Activated naive CD8-positive, alpha-beta T cell treated with anti-CD3 and anti-CD28 coated beads for 36 hours (primary cell): ENCODE measurements at places on chromosomes 11 and 22.

DNA sequence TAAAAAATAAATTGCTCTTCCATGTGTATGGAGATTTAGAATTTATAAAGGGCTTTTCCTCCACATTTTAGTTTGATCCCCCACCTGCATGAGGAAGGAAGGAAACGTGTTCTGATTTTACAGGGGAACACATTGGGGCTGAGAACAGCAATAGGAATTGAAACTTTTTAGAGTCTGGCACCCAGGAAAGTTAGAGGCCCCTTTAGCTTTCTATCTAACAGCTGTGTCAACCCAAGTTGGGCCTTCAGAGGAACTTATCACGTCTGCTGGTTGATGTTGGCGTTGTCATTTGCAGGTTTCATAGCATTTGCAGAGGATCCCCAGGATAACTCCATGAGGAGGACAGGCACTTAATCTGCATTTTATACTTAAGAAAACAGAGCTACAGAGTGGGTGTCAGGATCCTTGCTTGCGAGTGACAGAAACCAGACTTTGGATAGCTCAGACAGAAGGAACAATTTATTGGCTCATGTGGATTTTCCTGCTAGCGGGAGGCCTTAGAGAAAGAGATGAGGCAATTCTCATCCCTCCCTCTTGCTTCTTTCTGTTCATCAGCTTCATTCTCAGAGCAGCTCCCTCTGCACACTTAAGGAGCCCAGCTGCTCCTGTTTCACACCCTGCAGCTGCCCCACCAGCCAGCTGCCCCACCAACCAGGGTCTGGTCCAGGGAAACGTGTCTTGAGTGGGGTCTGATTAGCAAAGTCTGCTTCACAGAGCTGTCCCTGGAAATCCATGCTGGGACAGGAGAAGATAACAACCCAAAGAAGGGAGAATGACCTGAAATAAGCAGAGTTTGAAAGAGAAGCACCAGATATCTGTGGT, 92.5 kb upstream of the OR4B1 start:
- H3K4me1 ChIP-seq: no peaks in the 10 kb centered on the region
- no peak for DNase-seq
- H3K27ac ChIP-seq: no peak overlapping the region
- no peaks in the 10 kb centered on the region for H3K27me3 ChIP-seq
- no peak overlapping the region for H3K4me3 ChIP-seq

GRCh38 chr22:33020721-33021120, 37.5 kb downstream of the SYN3 start:
- H3K4me1 ChIP-seq: peaks cover 2% of the 10 kb centered on the region
- no peak overlapping the region for H3K4me3 ChIP-seq
- no peaks in the 10 kb centered on the region for H3K27me3 ChIP-seq
- no peak overlapping the region for H3K27ac ChIP-seq

GRCh38 chr11:80960381-80961029, 1519.7 kb upstream of the TENM4 start:
- no peak for DNase-seq
- H3K36me3 ChIP-seq: no peaks in the 10 kb centered on the region
- no peaks in the 10 kb centered on the region for H3K27me3 ChIP-seq
- H3K4me1 ChIP-seq: no peaks in the 10 kb centered on the region
- H3K27ac ChIP-seq: no peak overlapping the region

GRCh38 chr11:848380-848931, 5.8 kb downstream of the TSPAN4 start:
- no peak overlapping the region for H3K27ac ChIP-seq
- peak overlapping the region; percentile 42 for H3K4me3 ChIP-seq
- peaks cover 10% of the 10 kb centered on the region for H3K4me1 ChIP-seq
- H3K27me3 ChIP-seq: no peaks in the 10 kb centered on the region
- peak; percentile 72 for DNase-seq

GRCh38 chr11:121630041-121630440, 177.3 kb upstream of the SORL1-AS1 start:
- no peak overlapping the region for H3K4me3 ChIP-seq
- no peak for DNase-seq
- peak overlapping the region; percentile 35 for H3K27ac ChIP-seq
- peaks cover 8% of the 10 kb centered on the region for H3K36me3 ChIP-seq
- H3K4me1 ChIP-seq: peaks cover 4% of the 10 kb centered on the region

GRCh38 chr22:22884888-22885840, 2.5 kb upstream of the IGLL5 start:
- H3K27me3 ChIP-seq: peaks cover 18% of the 10 kb centered on the region
- DNase-seq: peak; percentile 83
- peaks cover 21% of the 10 kb centered on the region for H3K4me1 ChIP-seq
- no peaks in the 10 kb centered on the region for H3K36me3 ChIP-seq
- H3K4me3 ChIP-seq: no peak overlapping the region
- no peak overlapping the region for H3K27ac ChIP-seq

GRCh38 chr11:73797457-73797856, 9.8 kb downstream of the MRPL48 start:
- H3K27me3 ChIP-seq: no peaks in the 10 kb centered on the region
- H3K4me3 ChIP-seq: no peak overlapping the region
- H3K27ac ChIP-seq: no peak overlapping the region
- DNase-seq: no peak
- H3K4me1 ChIP-seq: no peaks in the 10 kb centered on the region

GRCh38 chr11:111334532-111335502, 36.5 kb downstream of the POU2AF3 start:
- H3K4me1 ChIP-seq: no peaks in the 10 kb centered on the region
- H3K36me3 ChIP-seq: peaks cover 4% of the 10 kb centered on the region
- H3K4me3 ChIP-seq: no peak overlapping the region
- H3K27ac ChIP-seq: no peak overlapping the region

DNA sequence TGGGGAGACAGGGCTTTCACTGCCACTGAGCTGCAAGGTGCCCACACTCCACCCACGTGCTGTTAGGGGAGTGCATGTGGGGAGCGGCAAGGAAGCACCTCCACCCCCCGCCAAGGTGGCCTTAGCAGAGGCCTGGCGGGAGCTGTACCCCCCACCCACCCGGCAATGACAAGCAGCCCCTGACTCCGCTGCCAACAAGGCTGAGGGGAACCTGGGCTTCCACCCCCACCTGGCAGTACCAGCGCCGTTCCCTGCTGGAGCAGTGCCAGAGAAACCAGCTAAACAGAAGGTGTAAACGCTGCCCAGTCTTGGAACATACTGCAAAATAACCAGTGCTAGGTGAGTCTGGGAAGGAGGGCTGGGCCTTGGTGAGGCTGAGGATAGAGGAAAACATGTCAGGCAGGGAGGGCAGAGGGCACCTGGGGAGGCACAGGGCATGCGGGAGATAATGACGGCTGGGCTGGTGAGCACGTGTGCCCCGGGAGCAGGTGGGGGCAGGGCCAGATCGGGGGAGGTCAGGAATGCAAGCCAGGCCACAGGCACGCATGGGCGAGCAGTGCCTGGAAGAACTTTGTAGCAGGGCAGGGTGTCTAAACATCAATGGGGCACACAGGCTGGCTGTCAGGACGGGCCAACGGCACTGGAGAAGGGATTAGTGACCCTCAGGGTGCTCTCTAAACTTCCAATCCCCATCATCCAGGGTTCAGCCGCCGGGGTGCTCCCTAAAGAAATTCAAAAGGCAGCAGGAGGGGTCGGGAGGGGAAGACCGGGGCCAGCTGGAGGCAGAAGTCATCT, 6.6 kb downstream of the CERK start:
- peaks cover 6% of the 10 kb centered on the region for H3K36me3 ChIP-seq
- no peaks in the 10 kb centered on the region for H3K27me3 ChIP-seq
- peaks cover 62% of the 10 kb centered on the region for H3K4me1 ChIP-seq
- no peak for DNase-seq

DNA sequence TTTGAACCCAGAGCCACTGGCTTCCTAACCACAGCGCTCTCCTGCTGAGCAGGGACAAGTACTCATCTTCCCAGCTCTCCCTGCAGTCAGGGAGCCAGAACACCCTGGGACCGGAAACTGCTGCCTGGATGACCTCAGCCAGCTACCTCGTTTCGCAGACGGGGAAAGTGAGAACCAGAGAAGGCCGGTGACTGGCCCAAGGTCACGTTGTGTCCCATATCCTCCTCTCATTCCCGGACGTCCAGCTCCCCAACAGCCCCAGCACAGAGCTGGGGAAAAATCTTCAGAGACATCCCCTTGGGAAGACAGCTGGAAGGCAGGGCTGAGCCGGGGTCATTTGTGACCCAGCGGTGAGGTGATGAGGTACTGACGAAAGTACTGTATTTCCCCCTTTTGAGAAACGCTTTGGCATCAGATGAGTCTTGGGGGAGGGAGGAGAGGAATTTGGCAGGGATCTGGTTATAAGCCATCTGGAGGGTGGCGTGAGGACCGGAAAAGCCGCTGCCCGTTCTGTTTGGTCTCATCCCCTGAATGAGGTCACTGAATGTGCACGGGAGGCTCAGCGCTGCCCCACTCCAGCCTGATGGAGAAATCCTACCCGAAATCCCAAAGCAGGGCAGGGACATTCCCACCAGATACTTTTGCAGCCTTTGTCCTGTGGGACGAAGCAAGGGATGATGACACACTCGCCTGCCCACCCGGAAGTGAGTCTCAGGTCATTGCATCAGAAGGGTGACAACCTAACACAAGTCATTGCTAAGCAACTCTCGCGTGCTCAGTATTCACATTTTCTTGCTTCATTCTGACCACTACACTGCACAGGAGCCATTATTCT, 41.1 kb downstream of the LIF start:
- no peak for DNase-seq
- H3K27ac ChIP-seq: no peak overlapping the region
- peaks cover 9% of the 10 kb centered on the region for H3K4me1 ChIP-seq

DNA sequence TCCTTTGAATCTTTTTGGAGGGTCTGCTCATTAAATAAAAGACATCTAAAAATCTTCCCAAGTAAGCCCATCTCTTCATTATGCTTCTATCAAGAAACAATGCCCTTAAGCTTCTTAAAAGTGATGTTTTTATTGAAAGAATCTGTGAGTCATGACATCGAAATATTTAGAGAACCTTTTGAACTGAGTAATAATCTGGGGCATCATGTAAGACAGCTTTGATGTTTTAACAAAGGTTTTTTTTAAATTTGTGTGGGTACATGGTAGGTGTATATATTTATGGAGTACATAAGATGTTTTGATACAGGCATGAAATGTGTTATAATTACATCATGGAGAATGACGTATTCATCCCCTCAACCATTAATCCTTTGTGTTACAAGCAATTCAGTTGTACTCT, 46.8 kb downstream of the PLAAT5 start:
- H3K27ac ChIP-seq: no peak overlapping the region
- no peak for DNase-seq
- H3K36me3 ChIP-seq: no peaks in the 10 kb centered on the region
- no peak overlapping the region for H3K4me3 ChIP-seq

DNA sequence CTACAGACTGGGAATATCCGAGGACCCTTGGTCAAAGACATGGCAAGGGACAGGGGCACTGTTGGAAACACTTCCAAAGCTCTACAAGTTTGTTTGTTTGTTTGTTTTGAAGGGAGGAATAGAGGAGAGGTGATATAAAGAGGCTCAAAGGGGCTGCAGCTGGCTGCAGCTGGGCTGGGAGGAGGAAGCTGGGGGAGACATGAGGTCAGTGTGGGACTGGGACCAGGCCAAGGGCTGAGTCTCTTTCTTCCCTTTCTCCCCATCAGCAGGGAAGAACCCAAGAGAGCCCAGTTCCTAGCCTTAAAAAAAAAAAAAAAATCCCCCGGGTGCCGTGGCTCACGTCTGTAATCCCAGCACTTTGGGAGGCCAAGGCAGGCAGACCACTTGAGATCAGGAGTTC, 5.0 kb downstream of the RHOG start:
- peak overlapping the region; percentile 81 for H3K27ac ChIP-seq
- peaks cover 75% of the 10 kb centered on the region for H3K4me1 ChIP-seq
- no peaks in the 10 kb centered on the region for H3K27me3 ChIP-seq

GRCh38 chr11:134436781-134437180, 24.7 kb upstream of the B3GAT1 start:
- no peak for DNase-seq
- no peak overlapping the region for H3K4me3 ChIP-seq
- H3K36me3 ChIP-seq: no peaks in the 10 kb centered on the region
- peaks cover 5% of the 10 kb centered on the region for H3K27me3 ChIP-seq
- H3K27ac ChIP-seq: no peak overlapping the region
- H3K4me1 ChIP-seq: no peaks in the 10 kb centered on the region

DNA sequence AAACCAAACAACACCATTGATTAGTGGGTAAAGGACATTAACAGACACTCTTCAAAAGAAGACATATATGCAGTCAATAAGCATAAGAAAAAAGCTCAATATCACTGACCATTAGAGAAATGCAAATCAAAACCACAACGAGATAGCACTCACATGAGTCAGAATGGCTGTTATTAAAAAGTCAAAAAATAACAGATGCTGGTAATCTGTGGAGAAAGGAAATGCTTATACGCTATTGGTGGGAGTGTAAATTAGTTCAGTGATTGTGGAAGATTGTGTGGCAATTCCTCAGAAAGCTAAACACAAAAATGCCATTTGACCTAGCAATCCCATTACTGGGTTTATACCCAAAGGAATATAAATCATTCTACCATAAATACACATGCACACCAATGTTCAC, 182.6 kb downstream of the TRPC6 start:
- no peaks in the 10 kb centered on the region for H3K27me3 ChIP-seq
- no peak for DNase-seq
- H3K4me3 ChIP-seq: no peak overlapping the region
- no peaks in the 10 kb centered on the region for H3K4me1 ChIP-seq

DNA sequence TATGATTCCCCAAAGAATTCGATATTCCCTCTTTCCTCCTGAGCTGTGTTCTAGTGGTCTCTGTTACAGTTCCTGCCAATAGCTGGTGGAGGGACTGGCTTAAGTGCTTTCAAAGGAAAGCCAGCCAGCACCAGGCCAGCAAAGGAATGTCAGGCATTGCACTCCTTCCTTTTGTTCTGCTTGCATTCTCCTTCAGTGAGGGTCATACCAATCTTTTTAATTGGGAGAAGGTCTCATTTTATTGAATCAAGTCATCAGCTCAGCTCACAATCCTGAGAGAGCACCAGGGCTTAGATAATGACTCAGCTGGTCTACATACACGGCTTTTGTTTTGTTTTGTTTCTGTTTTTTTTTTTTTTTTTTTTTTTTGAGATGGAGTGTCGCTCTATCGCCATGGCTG, 222.9 kb downstream of the NAV2 start:
- DNase-seq: no peak
- no peaks in the 10 kb centered on the region for H3K4me1 ChIP-seq
- no peak overlapping the region for H3K4me3 ChIP-seq
- no peaks in the 10 kb centered on the region for H3K27me3 ChIP-seq
